Trophoblast cell (in vitro differentiated cells and primary cell): ENCODE measurements at places on chromosomes 7 and 10.

DNA sequence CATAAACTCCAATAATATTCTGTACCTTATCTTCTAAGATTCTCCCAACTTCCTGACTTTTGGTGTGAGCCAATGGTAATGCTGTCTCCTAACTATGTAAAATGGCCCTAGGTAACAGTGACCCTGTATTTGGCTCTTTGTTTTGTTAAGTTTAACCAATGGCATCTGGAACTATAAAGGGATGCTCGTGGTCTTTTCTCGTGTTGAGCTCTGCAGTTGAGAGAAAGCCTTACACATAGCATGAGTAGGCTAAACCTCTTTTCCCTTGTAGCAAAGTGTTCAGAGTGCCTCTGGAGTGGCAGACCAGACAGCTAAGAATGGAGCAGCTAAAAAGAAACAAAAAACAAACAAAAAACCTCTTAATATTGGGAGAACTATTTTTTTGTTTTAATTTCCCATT lies 5.2 kb downstream of the TES start:
- no peak for DNase-seq

DNA sequence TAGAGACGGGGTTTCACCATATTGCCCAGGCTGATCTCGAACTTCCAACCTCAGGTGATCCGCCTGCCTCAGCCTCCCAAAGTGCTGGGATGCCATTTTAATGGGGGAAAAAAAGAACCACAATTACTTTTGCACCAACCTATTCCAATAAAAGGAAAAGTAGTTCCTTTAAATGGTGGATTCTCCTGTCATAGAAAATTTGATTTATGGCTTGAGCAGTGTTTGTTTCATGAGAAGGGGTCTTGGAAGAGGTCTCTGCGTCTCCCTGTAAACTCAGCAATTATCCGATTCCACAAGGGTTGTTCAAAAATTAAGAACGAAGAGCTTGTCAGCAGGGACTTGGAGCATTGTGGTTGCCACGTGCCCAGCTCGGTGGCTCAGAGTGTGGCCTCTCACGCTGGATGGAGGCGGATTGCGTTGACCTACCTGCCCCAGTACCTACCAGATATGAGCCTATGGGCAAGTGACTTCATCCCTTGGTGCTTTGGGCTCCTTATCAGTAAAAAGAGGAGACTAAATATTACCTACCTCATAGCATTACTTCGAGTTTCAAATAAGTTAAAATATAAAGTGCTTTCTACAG lies 2.8 kb upstream of the TRIP6 start:
- DNase-seq, result no peak

GRCh38 chr7:42014625-42015618 lies 222.1 kb downstream of the GLI3 start:
- DNase-seq, result peak; percentile 73

- peak; percentile 67 for DNase-seq
Observed at GRCh38 chr10:29160150-29160617, 128.7 kb upstream of the LYZL1 start.

GRCh38 chr10:74079028-74079935 lies 71.3 kb downstream of the AP3M1 start:
- no peak for DNase-seq

- peak; percentile 44 for DNase-seq
Observed at GRCh38 chr10:62632071-62632809, 172.3 kb upstream of the ADO start.

DNA sequence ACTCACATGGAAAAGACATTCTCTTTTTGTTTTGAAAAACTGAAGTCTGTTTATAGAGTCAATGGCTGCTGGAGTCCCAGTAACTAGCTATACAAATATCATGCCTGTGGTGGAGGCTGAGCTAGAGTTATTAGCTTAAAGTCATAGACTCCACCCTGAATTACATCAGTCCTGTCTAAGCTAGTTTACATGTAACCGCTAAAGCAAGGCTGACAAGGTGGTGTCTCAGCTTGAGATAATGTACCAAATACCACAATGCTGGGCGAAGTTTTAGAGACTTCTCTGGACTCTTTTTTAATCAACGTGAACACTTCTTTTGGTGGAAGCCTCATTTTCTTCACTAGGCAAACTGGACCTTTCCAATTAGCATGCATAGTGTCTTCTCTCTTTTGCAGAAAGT lies 219.4 kb downstream of the ANK3 start:
- DNase-seq, result peak; percentile 56

DNA sequence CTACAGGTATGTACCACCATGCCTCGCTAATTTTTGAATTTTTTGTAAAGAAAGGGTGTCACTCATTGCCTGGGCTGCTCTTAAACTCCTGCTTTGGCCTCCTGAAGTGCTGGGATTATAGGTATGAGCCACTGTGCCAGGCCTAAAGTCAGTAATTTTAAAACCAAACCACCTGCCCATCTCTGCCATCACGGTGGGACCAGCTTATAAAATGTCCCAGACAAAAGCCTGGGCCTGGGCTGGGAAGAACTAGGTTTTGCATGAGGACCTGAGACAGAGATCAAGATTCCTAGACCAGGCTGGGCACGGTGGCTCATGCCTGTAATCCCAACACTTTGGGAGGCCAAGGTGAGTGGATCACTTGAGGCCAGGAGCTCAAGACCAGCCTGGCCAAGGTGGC lies 395.6 kb downstream of the CALN1 start:
- DNase-seq, result no peak

DNA sequence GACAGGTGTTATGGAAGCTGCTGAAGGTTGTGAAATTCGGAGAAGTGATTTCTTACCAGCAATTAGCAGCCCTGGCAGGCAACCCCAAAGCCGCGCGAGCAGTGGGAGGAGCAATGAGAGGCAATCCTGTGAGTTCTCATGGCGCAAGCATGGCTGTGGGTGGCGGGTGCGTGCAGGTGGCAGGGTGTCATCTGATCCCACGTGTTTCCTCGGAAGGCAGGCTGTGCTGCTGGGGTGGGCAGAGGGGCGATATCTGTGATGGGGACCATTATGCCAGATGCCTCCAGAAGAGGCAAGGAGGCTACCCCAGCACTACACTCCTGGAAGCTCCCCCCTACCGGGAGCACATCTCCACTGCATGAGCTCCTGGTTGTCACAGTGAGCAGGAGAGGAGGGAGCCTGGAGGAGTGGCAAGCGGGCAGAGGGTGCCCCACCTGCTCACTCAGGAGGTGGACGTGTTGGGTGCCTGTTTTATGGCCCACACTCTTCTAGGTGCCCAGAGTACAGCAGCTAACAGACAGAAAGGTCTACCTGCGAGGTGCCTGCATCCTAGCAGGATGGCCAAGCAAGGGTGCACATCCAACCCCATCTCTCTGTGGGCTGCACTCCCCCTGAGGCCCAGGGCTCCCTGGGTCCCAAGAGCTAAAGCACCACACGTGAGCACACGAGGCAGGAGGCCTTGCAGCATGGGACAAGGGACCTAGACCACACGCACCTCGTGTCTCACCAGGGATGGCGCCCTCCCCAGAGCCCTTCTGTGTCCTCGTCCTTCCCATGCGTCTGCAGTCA lies 204.7 kb downstream of the EBF3 start:
- no peak for DNase-seq

DNA sequence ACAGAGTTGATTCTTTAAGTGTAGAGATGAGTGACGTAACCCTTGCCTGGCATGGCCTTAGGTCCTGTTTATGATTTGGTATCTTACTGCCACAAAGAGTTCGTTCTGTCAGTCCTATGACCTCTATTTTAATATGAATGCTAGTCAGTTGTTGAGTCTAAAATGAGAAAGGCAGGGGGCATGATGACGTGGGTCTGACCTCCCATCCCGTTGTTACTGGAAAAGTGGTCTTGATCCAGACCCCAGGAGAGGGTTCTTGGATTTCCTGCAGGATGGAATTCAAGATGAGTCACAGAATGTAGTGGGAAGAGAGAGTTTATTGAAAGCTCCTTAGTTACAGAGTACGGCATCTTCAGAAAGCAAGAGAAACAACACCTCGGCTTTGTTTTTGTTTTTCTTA lies 317.0 kb upstream of the COBL start:
- no peak for DNase-seq

GRCh38 chr10:112370424-112370819 lies 3.5 kb upstream of the ACSL5 start:
- DNase-seq, result no peak

DNA sequence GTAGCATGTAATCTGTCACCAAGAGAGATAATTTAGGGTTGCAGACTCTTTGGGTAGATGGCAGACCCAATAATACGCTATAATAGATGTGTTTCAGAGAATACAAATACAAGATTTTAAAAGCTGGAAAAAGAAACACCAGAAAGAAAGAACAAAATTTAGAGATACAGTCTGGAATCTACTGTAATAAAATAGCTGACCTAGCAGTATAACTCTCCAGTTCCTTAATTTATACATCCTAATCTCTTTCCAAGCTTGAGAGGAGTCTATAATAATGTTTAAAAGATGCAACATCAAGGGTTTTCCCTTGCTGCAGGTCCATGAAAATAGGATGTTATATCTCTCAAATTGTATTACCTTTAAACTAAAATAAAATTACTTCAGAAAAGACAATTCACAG lies 27.2 kb upstream of the GPR22 start:
- no peak for DNase-seq

DNA sequence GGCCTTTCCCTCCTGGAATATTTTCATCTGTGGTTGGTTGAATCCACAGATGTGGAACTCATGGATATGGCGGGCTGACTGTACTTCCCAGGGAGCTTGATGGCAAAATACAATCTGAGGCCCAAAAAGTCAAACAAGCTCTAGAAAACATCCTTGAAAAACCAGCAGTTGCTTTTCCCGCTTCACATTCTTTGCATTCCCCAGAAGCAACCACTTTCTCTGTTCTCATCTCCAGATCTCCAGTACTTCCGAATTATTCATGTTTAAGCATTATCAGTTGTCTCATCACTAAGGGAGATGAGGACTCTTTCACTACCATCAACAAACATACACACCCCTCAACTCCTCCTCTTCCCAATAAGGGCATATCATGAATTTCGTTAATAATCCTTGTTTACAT lies 55.3 kb downstream of the KIF5B start:
- DNase-seq, result no peak
